Activated CD4-positive, alpha-beta memory T cell treated with anti-CD3 and anti-CD28 coated beads, Interleukin-2, amount 10 ng/mL, durations not matched to agents 7 days and 5 days (primary cell): ENCODE measurements at places on chromosomes 12 and 14. TPM values are rescaled to one million over a fixed set of nuclear protein-coding genes. Genes with fewer than 3 reads are reported as not detected.

GRCh38 chr12:48999371-49000131 is at the start of gene DDN:
TSS of gene DDN (minus strand) at chr12:48999375. CDS start at chr12:48999287, 88 bp downstream.
- peak; percentile 43 for DNase-seq

DNA sequence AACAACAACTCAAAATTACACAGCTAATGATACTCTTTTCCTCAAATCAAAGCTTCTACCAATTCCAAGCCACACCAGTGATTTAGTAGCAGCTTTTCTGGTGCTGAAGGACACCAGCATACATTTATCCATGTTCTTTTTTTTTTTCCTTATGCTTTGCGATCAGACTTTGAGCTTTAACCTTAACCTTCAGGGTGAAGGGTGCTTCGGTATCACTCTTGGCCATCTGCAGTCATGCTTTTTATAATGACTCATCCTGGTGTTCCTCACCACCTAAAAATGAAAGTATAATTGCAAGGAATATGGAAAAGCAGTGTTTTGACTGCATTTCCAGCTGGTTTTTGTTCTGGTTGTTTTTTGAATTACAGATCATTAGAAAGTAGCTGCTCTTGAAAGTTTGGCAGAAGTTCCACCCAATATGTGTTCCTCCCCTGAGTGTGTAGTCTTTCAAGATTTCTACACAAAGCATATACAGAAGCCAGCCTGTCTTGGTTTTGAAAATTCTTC is 1.3 kb upstream of the SLC41A2 start:
- DNase-seq = no peak

- no peak for DNase-seq
Measured at GRCh38 chr14:22540811-22541360, 48.1 kb downstream of the DAD1 start.

DNA sequence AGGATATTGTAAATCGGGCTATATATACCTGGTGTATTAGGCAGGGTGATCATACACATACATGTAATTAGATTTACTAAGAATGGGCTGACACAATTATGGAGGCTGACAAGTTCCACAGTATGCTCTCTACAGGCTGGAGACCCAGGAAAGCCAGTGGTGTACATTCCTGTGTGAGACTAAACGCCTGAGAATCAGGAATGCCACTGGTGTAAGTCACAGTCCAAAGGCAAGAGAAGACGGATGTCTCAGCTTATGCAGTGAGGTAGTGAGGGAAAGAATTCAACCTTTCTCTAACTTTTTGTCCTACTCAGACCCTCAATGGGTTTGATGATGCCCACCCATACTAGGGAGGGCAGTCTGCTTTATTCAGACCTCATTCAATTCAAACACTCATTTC is 57.1 kb downstream of the METTL25 start:
- no peak for DNase-seq

- DNase-seq = no peak
Measured at GRCh38 chr14:34718750-34719304, 4.4 kb upstream of the CFL2 start.

DNA sequence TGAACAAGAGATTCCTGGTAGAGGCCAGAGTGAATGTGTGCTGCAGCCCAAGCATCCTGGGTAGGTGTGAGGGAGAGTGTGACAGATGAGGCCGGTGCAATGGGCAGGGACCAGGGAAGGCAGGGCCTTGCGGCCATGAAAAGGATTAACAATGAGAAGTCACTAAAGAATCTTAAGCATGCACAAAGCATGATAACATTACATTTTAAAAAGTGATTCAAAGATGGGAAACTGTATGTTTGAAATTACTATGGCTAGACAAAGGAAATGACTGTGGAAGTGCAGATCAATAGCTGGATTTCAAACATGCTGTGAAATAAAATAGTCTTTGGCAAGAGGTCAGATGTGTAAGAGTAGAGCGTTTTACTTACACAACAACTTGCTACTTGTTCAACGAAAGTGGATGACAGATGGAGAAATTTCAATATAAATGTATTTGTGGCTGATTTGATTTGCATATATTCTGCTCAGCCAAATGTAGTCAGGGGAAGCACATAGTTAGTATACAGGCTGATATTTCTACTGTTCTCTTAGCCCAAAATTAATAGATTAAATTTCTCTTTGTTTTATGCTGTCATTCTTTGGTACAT is 175.5 kb downstream of the CCDC59 start:
- no peak for DNase-seq

- DNase-seq = no peak
Measured at GRCh38 chr14:61839507-61839906, 77.3 kb downstream of the SNAPC1 start.

DNA sequence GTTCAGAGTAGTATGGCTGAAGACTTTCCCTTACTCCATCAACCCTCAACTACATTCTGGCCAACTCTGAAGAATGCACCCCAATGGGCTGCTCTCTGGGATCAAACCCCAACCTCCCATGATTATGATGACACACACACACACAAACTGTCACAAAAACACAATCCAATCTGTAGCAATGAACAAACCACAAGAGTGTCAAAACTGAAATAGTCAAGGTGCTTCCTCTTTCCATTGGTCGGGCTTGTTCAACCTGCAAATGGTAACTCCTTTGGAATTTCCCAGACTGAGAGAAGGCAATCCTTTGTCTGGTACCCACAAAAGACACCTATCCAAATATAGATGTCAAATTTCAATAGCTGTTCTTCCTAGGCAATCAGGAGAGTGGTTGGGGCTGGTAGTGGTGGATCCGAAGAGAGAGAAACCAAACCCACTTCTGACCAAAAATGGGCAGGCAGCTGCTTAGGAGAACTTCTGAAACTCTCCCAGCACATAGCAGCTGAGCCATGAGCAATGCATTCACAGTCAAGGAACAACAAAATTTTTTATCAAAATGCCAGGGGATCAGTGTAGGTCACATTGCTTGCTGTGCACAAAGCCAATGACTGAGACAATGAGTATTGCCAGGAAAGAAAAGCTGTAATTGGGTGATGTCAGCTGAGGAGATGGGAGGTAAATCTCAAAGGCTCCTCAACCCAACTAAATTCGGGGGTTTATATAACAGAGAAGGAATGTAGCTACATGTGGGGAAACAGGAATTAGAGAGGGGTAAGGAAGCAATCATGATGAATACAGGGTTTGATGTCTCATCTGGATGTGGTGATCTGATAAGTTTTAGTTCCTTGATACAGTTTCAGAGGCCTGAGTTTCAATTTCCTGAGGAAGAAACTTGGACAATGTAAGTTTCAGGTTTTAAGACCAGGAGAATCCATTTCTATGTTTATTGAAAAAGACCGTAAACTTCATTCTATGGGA is 191.4 kb downstream of the KITLG start:
- no peak for DNase-seq

DNA sequence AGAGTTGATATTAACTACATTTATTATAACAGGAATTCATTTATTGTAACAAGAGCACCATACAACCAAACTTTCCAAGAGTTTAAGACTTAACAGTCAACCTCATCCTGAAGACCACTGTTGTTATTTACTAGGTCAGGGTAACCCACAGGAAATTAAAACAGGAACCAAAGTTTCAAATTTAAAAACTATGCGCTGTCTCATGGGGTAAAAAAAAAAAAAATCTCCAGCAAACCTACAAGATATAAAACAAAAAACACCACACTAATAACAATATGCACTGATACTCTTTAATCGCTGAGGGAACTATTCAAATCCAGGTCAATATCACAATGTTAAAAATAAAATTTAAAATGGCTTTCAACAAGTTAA is 44.5 kb downstream of the FOXN3 start:
- DNase-seq = no peak

GRCh38 chr12:109981311-109981710 is 14.9 kb downstream of the GIT2 start:
- peak; percentile 46 for DNase-seq

DNA sequence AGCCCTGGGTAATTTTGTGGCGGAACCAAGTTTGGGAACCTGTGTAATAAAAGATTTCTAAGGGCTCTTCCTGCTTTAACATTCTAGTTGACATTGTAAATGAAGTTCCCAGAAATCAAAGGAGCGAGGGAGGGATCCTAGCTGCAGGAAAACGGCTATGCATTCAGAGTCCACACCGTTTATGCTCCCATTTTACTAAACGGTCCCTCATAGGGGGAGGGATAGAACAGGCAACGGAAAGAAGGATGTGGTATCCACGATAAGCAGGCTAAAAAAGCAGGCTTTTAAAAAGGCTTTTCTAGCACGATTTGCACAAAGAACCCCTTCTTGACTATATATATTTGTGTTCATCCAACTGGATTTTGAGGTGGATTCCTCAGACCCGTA is 559 bp downstream of the SYNJ2BP start:
- no peak for DNase-seq

- no peak for DNase-seq
Measured at GRCh38 chr14:79511146-79511545, 700.2 kb downstream of the DIO2 start.

DNA sequence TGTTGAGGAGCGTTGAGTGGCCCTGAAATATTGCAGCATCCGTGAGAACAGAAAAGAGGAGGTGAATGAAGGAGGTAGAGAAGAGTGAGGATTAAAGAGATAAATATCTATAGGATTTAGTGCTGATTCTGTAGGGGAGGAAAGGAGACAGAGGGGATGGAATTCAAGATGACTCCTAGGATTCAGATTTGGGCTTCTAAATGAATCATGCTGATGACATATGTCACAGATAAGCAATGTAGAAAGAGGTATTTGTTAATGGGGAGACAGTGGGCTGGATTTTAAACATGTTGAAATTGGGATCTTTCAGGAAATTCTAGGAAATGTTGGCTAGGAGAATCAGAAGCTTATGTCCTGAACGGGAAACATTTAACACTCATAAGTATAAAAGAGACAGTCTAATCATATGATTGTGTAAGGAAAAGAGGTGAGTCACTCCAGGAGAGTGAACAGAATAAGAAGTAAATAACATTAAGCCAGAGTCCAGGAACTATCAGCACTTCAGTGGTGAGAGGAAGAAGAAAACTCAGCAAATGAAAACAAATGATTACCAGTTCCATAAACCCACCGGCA is 58.1 kb upstream of the DIO2 start:
- no peak for DNase-seq

GRCh38 chr14:81406863-81407262 is 6.7 kb upstream of the STON2 start:
- no peak for DNase-seq

- DNase-seq = no peak
Measured at GRCh38 chr14:66152747-66153146, 333.4 kb upstream of the CCDC196 start.

- no peak for DNase-seq
Measured at GRCh38 chr14:24681056-24681455, 47.1 kb upstream of the GZMB start.

GRCh38 chr14:32785585-32785984 is 153.1 kb upstream of the NPAS3 start:
- DNase-seq = no peak

- DNase-seq = no peak
Measured at GRCh38 chr14:33515899-33516298, 435.0 kb downstream of the EGLN3 start.

DNA sequence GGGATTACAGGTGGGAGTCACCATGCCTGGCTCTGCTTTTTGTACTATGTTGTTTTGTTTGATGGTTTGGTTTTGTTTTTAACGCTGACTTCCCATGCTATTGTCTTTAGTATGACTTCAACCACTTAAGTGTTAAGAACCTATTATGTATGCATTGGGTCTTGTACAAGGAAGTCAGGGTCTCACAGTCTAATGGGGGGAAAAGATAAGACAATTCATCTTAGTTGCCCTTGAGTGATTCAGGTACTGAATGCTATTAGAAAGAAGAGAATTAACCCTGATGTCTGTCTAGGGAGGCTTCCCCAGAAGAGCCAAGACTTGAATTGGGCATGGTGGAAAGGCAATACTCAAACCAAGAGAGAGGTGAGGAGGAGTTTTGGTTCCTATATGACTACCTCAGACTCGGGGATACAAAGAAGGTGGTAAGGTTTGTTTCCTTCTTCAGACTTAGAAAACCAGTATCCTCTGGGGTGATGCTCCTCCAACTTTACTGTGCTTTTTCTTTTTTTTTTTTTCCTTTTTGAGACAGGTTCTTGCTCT is 64.6 kb downstream of the SUSD6 start:
- no peak for DNase-seq

- peak; percentile 54 for DNase-seq
Measured at GRCh38 chr14:22653012-22653621, 9.0 kb upstream of the OR6J1 start.

- no peak for DNase-seq
Measured at GRCh38 chr12:13798162-13798561, 183.2 kb downstream of the GRIN2B start.

DNA sequence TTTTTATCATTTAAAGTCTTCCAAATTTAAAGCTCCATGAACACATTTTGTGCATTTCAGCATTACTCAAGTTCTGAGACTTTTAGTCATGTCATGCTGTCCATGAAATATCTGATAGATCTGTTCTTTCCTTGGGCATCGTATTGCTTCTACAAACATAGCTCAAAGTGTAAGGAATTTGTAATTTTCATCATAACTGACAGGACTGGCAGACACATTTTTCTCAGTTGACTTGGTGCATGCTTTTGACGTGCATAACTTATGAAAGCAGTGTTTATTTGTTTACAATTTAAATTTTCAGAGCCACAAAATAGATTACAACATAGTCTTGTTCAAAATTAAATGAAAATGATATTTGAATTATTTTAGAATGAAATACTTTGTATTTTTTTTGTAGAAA is 812.1 kb upstream of the NOVA1 start:
- no peak for DNase-seq

DNA sequence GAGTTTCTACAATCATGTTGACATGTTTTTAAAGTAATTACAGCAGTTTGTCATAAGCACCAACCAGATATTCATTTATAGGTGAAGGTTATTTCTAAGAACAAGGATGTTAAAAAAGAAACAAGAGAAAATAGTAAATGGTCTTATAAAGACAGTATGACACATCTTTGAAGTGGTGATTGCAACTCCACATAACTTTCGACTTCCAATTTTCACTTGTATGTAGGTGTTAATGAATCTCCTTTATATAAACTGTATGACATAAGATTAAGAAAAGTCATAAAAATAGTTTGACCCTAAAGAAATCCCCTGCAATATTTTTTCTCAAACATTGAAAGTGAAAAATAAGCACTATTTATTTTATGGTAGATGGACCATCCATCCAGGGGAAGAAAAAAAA is 144.8 kb upstream of the PTPRQ start:
- DNase-seq = no peak

DNA sequence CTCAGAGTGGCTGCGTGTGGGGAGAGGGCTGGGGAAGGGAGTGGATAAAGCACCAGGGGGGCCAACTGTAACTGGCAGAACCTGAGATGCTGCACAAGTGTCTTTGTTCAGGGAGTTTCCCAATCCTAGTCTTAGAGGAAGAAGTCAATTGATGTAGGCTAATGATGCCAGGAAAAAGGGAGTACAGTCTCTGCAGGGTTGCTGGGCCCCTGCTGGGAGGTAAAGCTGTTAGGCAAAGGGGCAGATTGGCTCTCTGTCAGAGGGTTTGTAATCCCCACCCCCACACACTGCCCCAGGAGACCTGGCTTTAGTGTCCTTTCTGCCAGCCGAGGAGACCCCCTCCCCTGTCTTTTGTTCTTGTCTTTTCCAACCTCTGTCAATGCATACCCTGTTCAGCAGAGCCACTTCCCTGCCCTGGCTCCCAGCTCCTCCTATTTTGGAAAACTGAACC is 178.4 kb downstream of the KCNA5 start:
- no peak for DNase-seq

GRCh38 chr14:24365600-24366412 is 2.2 kb upstream of the NFATC4 start:
- peak; percentile 58 for DNase-seq

USP30 gene
- 6.9 TPM for total RNA-seq

POTEM gene
- not detected for total RNA-seq

AJUBA gene
- total RNA-seq = 1.3 TPM

RILPL1 gene
- total RNA-seq = 2.0 TPM

TMEM179 gene
- not detected for total RNA-seq

ATG101 gene
- total RNA-seq = 30.5 TPM

NRIP2 gene
- not detected for total RNA-seq

GPR137C gene
- total RNA-seq = 0.88 TPM
